ENCODE measurements at places on chromosomes 3 and 15.

DNA sequence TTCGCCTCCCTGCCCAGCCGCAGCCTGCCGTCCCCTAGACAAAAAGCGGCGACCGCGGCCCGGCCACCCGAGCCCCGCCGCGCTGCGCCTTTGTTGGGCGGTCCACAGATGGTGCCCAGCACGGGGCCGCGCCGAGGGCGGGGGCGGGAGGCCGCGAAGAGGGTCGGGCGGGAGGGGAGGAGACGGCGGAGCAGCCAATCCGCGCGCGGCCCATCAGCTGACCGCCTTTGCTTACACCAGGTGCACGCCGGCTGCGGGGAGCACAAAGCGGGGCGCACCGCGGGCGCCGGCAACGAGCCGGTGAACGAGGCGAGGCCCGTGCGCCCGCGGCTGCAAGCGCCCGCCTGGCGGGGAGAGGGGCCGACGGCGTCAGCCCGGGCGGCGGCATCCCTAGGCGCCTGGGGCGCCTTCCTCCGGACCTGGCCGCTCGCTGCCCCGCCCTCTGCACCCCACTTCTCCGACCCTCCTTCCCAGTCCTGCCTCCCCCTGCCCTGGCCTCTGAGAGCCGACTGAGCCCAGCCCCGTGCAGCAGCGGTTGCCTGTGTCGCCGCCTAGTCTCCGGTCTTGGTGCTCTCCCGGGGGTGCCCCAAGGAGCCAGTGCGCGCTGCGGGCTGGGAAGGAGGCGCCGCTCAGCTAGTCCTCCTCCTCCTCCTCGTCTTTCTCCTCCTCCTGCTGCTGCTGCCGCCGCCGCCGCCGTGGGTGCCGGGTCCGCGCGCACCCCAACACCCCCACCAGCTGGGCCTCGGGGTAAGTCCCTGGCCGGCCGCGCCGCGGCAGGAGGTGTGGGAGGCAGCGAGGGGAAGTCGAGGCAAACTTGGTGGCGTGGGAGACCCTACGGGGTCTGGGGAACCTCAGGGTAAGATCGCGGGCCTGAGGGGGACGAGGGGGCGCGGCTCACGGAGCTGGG is at the start of gene LRRN1:
Gene LRRN1 (plus strand): TSS at position 259 of the 907 bp plus-strand sequence. CDS start 45,211 bp downstream, outside the sequence.
- no peak for DNase-seq

- DNase-seq, result no peak
Measured at GRCh38 chr15:58229297-58229768, 91.2 kb downstream of the AQP9 start.

DNA sequence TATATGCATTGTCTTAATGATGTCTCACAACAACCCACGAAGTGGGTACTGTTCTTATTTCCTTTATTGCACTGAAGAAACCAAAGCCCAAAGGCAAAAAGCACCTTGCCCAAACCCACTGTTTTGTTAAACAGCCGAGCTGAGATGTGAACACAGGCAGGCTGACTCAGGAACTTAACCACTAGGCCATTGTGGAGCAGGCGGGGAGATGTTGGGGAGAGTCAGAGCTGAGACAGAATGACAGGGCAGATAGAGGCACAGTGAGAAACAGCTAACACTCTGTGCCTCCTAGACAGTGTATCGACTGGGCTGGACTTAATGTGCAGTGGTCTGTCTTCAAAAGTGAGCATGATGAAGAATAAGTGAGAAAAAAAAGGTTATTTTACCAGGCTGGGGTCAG is 56.5 kb downstream of the RPLP1 start:
- no peak for DNase-seq

GRCh38 chr15:74454764-74455500 is 6.0 kb downstream of the UBL7 start:
- DNase-seq, result no peak

GRCh38 chr15:64600794-64601193 is 140.4 kb downstream of the ZNF609 start:
- DNase-seq, result no peak

GRCh38 chr15:96737408-96737807 is 406.9 kb downstream of the NR2F2 start:
- no peak for DNase-seq

Measured in stimulated activated CD4-positive, alpha-beta T cell treated with anti-CD3 and anti-CD28 coated beads, Interleukin-12 subunit alpha, Interleukin-12 subunit beta, amount 100 ng/mL, for 24 hours (primary cell).